Ascending aorta (tissue), 2 donors: ENCODE measurements at places on chromosomes 5 and 9.

- no peak for DNase-seq
Measured at GRCh38 chr9:116098476-116098875, 55.1 kb upstream of the PAPPA start.

DNA sequence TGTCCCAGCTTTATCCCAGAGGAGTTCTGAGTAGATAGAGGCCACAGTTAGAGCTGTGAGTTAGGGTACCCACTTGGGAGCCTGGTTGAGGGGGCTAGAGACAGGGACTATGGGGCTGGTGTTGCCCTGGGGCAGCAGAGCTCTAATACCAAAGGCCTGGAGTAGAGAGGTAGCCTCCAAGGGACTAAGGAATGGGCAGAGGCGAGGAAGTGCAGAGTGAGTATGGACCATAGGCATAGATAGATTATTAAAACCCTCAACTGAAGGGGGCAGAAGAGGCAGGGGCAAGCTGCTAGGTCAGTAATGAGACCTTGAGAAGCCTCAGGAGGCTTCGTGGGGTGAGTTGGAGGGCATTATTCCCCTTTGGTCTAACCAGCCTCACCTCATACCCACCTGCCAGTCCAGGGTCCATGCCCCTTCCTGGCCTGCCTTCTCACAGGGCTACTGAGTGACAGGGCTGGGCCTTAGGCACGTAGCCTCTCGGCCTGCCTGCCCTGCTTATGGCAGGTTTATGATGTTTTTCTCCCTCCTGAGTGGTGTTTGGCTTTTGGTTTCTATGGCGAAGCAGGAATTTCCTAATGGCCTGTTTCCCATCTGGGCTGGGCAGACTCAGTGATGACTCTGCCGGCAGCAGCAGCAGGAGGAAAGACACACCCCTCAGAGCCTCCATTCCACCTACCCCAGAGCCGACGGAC lies 8.0 kb downstream of the PDLIM4 start:
- no peak for DNase-seq

DNA sequence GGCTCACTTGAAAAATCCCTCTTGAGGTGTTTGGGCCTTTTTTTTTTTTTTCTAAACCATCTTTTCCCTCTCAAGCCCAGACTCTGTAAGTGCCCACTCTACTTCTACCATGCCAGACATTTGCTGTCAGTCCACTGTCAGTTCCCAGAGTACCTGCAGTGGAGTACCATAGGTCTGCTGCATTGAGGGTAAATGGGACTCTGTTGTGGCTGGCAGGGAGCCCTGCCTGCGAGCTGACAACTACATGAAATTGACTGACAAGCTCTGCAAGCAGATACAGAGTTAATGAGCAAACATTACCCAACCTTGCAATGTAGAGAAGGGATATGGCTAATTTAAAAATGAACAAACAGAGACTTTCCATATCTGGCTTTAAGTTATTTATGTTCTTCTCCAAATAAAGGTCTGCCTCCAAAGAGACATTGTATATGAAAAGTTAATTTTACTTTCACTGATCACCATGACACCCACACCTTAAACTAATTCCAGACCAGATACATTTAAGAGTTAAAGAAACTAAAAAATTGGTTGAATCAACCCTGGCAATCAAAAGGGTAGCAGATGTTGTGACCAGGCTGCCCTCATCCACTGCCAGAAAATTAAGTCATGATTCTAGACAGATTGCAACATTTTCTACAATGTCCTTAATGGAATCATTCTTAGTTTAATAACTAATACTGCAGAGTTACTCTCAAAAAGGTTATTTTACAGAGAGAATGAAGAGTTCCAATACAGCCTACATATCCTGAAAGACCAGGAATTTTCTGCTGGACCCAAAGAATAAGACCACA lies 100.4 kb upstream of the PAM start:
- no peak for DNase-seq

DNA sequence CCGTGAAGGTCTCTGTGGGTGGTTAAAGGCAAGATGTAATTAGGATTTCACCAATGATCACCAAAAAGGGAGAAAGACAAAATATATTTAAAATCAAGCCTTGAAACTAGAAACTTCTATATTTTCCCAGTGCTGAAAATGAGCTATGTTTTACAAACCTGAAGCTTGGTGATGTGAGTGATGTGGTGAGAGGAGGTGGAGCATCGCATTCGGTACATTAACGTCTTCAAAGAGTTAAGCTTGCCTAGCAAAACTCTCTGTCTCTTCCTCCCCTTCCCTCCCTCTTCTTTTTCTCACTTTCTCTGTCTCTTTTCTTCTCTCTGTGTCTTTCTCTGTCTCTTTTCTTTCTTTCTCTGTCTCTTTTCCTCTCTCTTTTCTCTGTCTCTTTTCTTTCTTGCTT lies 347.3 kb upstream of the IRX2 start:
- DNase-seq = no peak

- DNase-seq = no peak
Measured at GRCh38 chr5:86880785-86881492, 263.2 kb downstream of the COX7C start.

DNA sequence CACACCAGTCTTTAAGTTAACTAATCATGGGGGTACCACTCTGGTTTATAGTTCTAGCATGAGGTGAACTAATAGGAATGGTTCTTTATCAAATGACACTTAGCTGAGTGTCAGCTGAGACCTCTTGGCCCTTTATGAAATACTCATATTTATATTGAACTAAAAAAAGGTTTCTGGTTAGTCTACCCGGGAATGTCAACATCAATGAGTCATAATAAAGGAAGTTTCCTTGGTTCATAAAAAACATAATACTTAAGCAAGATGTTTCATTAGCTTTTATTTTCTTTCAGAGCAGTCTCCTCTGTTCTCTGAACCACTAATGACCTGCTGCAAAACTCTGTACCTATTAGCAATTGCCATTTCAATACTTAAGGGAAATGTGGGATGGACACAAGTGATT lies 13.7 kb downstream of the DAB2 start:
- DNase-seq = no peak

DNA sequence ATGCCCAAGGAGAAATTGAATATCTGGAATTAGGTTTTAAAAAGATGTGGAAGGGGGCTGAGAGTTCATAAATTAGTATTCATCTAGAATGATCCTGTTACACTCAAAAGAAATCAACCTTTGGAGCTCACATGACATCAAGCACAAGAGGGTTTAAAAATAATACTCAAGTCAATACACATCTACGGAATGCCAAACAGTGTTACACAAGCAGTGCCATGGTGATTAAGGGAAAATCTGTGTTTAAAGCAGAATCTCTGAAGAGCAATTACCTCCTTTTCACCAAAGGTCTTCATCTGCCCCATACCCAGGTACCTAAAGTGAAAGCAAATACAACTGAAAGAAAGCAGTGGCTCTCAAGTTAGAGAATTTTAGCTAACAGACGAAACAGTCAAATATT lies 261.6 kb downstream of the NFIB start:
- DNase-seq = no peak

DNA sequence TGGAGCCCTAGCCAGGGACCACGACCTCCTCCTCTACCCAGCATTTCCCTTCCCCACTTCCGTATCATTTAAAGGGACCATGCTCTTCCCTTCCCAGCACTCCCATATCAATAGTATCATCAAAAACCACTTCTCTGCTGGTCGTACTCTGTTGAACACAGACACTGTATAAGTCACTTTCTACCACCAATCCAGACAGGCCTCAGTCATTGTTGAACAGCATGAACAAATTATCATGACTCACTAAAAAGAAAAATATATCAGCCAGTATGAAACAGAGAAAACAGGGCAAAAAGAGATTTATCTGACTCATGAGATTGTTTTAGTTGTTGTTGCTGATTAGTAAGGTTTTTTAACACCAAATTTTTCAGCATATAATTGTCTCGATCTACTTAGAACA lies 89.8 kb downstream of the CDKN2A start:
- no peak for DNase-seq

DNA sequence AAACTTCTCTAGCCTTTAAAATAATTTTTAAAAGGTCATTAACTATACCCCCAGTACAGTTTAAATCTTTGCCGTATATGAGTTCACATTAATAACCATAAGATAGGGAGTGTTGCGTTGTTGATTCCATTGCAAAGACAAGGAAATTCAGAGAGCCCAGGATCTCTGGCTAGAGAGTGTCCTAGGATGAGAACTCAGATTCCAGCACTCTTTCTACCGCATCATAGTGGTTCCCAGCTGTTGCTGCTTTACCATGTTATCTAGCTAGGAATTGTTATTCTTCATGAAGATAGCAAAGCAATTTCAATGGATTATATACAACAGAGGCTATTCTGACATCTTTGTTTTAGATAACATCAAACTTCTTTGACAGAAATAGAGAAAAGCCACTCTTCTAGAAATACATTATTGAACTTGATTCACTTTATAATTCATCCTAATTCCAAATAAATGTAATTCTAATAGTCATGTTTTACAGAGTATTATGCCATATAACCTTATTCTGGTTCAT lies 78.4 kb upstream of the IL7R start:
- DNase-seq = no peak

DNA sequence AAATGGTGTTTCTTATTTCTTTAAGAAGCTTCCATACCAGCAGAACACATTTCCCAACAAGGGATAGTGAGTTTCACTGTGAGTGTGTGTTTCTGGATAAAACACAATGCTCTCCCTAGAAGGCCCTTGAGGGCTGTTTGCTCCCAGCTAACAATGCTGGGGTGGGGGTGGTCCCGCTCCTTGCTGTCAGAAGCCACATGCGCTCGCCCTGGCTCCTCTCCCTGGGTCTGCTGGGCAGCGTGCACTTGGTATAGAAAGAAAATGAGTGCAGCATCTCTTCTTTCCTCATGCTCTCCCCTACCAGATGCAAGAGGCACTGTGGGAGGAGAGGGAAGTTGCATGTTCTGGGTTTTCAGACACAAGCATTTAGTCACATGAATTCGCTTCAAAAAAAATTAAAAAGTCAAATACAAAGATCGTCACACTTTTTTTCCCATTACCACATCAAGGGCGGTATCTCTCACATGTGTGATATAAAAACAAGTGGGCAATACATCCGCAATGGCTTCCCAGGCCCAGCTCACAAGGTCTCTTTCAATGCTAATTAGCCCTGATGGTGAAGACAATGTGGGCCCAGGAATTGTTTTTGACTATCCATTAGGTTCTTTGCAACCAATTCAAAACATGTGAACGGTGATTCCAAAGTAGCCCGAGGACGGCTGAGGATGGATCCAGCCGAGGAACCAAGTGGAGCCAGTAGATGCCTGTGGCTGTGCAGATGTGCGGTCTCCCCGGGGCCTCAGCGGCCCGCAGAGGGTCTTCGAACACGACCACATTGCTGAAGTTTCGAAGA lies 603.6 kb downstream of the IRX1 start:
- no peak for DNase-seq

DNA sequence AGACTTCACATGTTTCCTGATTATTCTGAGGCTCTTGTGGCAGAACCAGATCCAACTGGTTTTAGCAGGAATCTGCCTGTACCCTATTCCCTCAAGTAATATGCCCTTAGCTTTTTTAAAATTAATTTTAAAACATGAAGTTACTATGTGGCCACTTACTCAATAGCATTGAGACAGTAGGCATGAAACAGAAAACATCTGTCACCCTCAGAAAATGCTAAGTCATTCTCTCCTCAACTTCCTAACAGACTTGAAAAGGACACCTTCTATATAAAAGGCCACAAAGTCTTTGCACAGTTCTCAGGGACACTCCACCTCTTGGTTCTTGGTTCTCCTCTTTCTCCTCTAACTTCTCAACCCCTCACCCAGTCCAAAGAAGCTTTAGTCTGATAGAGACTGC lies 277.8 kb downstream of the RAB3C start:
- DNase-seq = no peak

DNA sequence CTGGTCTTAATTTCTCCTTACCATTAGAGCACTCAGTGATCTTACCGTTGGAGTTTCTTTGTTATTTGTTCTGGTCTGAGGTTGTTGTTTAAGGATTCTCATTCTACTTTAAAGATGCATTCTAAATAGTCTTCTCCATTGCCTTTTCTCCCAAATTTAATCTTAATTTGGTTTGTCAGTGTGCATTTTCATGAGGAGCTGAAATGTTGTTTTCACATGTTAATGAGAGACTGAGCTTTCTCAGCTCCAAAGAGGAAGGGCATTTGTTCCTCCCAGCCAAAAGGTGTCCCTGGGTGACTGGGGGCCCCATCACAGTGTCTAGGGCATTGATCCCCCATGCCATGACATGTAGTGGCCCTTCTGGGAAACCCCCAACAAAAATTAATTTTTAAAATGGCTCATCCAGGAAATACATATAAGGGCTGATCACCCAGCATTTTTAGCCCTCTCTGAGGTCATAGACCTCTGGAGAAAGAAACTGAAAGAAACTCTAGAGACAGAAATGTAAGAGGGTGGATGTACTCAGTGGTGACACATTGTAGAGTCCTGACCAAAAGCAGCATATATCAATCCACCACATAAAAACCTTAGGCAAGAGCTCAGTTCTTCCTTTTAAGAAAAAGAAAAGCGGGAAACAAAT lies 240.4 kb upstream of the RAI14 start:
- DNase-seq = no peak

DNA sequence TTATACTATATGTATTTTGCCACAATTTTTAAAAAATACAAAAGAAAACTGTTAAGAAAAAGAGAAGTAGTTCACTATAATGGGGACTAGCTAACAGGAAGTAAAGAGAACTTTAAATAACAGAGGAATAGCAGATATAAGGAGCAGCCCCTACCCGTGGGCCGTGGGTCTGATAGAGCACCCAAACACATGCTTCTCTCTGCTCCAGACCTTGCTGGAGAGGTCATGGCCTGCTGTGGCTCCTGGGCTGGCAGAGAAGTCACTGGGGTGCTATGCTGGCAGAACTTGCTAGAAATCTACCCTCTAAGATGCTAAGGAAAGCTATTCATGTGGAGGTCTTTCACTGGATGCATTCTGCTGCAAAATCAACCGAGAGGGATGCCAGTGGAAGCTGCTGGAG lies 10.0 kb upstream of the TNFAIP8 start:
- DNase-seq = no peak

DNA sequence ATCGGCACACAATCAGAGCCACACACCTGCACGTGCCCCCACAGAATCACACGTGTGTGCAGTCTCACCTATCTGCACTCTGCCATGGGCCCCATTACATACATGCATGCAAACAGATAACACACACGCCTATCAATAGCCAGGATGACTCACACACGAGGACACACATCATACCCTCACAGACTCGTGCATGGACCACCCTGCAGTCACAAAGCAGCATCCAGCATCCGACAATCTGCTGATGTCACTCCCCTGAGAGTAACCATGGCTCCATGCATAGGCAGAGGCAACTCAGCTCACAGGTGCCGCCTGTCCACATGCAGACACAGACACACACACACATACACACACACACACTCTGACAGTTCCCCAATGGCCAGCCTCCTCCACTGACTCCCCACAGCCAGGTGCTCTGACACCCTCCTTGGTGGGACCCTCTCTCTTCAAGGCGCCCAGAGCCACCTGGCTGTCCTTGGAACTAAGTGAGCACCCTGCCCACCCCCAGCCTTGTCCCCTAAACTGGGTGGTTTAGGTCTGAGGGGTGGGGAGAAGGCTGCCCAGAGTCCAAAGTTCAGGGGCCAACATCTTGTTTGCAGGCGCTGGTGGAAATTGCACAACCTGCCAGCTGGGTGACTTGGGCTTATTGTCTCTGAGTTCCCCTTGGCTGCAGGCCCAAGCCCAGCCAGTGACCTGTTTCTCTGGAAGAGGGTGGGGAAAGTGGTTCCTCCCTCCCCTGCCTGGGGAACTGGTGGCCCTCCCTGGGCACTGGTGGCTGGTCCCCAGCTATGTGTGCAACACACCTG lies 34.6 kb upstream of the NEK6 start:
- DNase-seq = no peak

- DNase-seq = no peak
Measured at GRCh38 chr9:87595610-87596009, 97.9 kb downstream of the DAPK1 start.

GRCh38 chr5:60257596-60258271 lies 364.2 kb upstream of the PDE4D start:
- no peak for DNase-seq
